ENCODE measurements at places on chromosomes 12 and 14.

GRCh38 chr14:48974994-48975393 is 611.2 kb downstream of the RPS29 start:
- no peak for DNase-seq

- no peak for DNase-seq
Measured at GRCh38 chr12:806200-806791, 53.9 kb downstream of the WNK1 start.

- DNase-seq: no peak
Measured at GRCh38 chr12:80212938-80213645, 113.8 kb downstream of the OTOGL start.

DNA sequence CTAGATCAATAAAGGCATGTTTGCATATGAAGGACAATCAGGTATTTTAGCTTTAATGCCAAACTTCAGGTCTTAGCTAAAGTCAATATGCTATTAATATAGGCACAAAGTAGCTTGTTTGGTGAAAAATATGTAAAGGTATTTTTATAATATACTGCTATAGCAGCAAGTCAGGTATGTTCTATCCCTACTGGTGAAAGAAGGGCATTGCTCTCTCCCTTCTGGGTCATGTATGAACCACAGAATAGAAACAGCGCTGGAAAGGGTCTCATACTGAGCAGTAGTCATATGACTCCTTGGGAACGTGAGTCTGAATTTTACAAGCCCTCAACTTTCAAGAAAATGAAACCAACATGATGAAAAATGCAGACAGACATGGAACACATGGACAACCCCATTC is 314.6 kb downstream of the GRIN2B start:
- DNase-seq: no peak

DNA sequence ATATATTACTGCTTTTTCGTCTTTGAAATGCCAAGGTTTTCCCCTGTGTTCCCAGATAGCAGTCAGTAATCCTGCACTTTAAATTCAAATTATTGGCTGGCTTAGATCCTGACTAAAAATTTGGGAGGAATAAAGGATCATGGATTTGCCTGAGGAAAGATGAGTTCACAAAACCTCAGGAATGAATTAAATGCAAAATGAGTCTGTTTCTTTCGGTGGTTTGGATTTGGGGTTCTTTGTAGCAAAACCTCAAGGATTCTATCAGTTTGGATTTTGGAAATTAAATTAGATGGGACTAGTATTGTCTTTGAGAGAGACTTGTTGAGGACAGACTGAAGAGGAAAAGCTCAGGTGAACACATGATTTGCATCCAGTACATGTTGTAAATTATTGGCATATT is 36.1 kb downstream of the PPFIBP1 start:
- DNase-seq: no peak

GRCh38 chr14:23376482-23377197 is at the start of gene CMTM5:
Gene CMTM5 (plus strand): TSS chr14:23377046. CDS start chr14:23377252, 206 bp downstream.
- DNase-seq: no peak

GRCh38 chr14:100994082-100994481 is 90.6 kb upstream of the RTL1 start:
- DNase-seq: no peak
